ENCODE measurements at places on chromosomes 4 and X.

- DNase-seq = no peak
These were observed 117.6 kb downstream of the FGF16 start for GRCh38 chrX:77564823-77565222.

GRCh38 chr4:87953826-87954225, 21.7 kb upstream of the SPP1 start:
- DNase-seq = no peak

GRCh38 chrX:45850775-45851433, 650.2 kb upstream of the DIPK2B start:
- no peak for DNase-seq

DNA sequence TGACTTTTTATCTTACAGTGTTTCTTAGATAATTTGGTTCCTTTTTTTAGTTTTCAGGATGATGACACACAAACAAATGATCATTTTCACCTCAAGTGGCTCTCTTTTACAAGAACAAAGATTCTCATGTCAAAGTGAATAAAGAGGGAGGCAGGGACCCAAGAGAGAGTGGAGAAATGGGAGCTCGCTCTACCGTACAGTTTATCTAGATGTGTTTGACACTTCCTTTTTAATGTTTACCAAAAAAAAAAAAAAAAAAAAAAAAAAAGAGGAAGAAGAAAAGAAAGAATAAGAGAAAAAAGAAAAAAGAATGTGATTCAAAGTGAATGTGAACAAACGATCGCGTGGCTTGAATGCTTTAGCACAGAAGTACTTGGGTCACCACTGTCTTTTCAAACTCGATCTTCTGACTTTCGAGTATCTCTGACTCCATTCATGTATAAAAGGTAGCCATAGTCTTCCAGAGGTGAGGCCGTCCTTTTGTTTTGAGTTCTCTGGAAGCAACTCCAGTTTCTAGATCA, 75.6 kb upstream of the GRXCR1 start:
- DNase-seq = no peak

DNA sequence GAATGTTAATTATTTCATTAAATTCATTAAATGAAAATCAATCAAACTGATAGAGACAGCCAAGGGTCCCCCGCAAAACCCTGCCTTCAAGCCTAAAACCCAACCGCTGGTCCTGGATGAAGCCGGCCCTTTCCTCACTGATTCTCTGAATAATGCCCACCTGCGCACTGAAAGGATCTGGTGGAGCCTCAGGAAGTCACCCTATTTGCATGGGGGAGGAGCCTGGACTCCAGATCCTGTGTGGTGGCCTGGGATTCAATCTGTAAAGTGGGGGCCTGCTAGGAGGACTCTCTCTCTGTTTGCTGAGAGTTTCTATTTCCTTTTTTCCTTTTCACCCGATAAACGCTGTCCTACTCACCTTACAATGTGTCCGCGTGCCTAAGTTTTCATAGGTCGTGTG, 97.9 kb upstream of the ADAMTS3 start:
- no peak for DNase-seq

DNA sequence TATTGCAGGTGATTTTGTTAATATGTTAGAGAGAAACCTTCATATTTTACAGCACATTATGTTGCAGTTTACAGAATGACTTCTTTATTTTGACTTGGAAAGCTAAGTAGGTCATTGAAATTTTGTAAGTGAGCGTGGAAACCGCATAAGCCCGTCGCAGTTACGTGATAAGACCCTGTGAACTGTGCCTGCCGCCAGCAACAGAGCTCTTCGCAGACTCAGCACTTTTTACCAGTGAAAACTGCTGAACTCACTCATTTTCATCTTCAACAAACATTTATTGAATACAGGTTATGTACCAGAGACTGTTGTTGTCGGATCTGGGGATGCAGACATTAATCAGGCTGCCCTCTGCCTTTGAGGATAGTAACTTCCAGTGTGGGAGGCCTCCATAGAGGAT, 355.7 kb downstream of the HS3ST1 start:
- no peak for DNase-seq

- no peak for DNase-seq
These were observed 61.4 kb upstream of the PJA1 start for GRCh38 chrX:69226459-69227158.

DNA sequence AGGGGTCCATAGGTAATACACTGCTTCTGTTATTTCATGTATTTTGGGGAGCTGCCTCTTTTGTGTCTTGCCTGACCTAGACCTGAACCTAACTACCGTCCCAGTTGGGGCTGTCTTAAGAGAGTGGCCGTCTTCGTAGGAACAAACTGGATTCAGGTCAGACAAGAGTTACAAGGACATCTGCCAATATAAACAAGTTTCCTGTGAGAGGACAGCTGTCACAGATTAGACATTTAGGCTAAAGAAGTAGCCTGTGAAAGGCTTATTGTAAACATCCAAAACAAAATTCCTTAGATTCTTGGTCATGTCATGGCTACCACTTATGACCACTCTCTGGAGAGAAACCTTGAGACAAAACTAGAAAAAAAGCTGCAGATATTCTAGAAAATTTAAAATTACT, 797.6 kb upstream of the AADAT start:
- no peak for DNase-seq

GRCh38 chr4:177057186-177057585, 252.5 kb upstream of the NEIL3 start:
- no peak for DNase-seq

GRCh38 chr4:102388611-102389010, 43.3 kb upstream of the SLC39A8 start:
- no peak for DNase-seq

- DNase-seq = no peak
These were observed 73.8 kb downstream of the MFAP3L start for GRCh38 chr4:169952236-169953002.
